ENCODE measurements at places on chromosomes 12 and 14.

DNA sequence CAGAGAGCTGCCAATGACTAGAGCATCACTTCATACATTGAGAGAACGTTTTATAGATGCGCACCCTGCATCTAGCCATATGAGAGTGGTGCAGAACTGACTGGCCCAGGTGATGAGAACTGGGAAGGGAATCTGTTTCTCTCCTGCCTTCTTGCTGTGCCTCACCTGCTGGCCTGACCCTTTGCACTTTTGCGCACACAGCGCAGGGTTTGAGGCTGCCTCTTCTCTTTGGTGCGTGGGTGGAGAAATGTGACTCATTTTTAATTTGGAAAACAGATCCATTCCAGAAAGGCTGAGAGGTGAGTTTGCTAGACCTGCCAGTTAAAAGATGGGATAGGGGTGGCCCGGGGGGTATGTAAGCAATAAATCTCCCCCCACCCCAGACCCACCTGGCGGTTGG is 453 bp upstream of the ESRRB start:
- no peak overlapping the region for H3K4me3 ChIP-seq
- peaks cover 8% of the 10 kb centered on the region for H3K4me1 ChIP-seq
- H3K27ac ChIP-seq: no peak overlapping the region
- peaks cover 90% of the 10 kb centered on the region for H3K27me3 ChIP-seq

GRCh38 chr14:38873941-38874612 is 229.0 kb downstream of the SEC23A start:
- H3K36me3 ChIP-seq: peaks cover 1% of the 10 kb centered on the region
- H3K27me3 ChIP-seq: peaks cover 5% of the 10 kb centered on the region
- DNase-seq: no peak
- no peak overlapping the region for H3K27ac ChIP-seq

- DNase-seq: no peak
- H3K4me3 ChIP-seq: no peak overlapping the region
- no peaks in the 10 kb centered on the region for H3K36me3 ChIP-seq
Measured at GRCh38 chr12:104870797-104871196, 87.3 kb downstream of the SLC41A2 start.

- H3K36me3 ChIP-seq: no peaks in the 10 kb centered on the region
- no peak overlapping the region for H3K4me3 ChIP-seq
- peaks cover 8% of the 10 kb centered on the region for H3K27me3 ChIP-seq
Measured at GRCh38 chr12:108400481-108400880, 61.4 kb upstream of the CMKLR1 start.

- H3K4me1 ChIP-seq: no peaks in the 10 kb centered on the region
- no peaks in the 10 kb centered on the region for H3K27me3 ChIP-seq
- H3K27ac ChIP-seq: no peak overlapping the region
- peaks cover 2% of the 10 kb centered on the region for H3K36me3 ChIP-seq
- DNase-seq: no peak
Measured at GRCh38 chr12:43347026-43347425, 205.0 kb downstream of the ADAMTS20 start.

- H3K4me3 ChIP-seq: no peak overlapping the region
- no peak overlapping the region for H3K27ac ChIP-seq
- H3K36me3 ChIP-seq: no peaks in the 10 kb centered on the region
- no peak for DNase-seq
Measured at GRCh38 chr12:108127654-108128053, 1.4 kb upstream of the WSCD2 start.

DNA sequence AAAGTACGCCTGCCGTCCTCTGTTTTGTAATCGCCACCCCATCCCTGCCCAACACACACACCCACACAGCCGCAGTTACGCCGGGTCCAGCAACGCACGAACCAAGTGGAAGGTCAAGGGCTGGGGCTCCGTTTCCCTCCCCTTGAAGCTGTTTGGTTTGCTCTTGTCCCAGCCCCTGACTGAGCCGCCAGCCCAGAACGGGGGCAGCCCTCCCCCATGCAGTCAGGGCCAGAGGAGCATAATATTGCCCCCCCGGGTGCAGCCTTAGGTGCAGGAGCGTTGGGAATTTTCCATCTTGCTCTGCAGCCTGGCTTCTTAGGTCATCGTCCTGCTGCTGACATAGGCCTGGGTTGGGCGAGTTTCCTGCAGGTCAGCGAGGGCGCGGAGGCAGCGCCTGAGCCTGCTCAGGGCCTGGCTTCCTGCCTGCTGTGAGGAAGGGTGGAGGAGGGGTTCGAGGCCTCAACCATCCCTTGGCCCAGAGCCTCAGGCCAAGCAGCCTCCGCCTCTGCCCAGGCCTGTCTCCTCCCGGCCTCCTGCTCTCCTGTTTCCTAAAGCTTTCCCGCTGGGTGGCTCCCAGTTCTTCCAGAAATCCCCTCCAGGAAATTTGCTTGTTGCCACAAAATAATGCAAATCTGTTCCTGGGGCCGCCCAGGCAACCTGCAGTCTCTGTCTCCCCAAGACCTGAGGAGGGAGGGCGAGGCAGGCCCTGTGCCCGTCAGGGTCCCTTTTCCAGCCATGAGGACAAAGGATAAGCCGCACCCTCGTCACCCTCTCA is 44.5 kb downstream of the PSMA6 start:
- H3K4me3 ChIP-seq: no peak overlapping the region
- H3K27ac ChIP-seq: peak overlapping the region; percentile 86
- DNase-seq: no peak
- H3K4me1 ChIP-seq: peaks cover 28% of the 10 kb centered on the region
- no peaks in the 10 kb centered on the region for H3K36me3 ChIP-seq

- no peak for DNase-seq
- no peaks in the 10 kb centered on the region for H3K4me1 ChIP-seq
- H3K36me3 ChIP-seq: peaks cover 12% of the 10 kb centered on the region
- H3K27ac ChIP-seq: no peak overlapping the region
- H3K27me3 ChIP-seq: no peaks in the 10 kb centered on the region
- H3K4me3 ChIP-seq: no peak overlapping the region
Measured at GRCh38 chr14:101920271-101920670, 44.1 kb upstream of the DYNC1H1 start.

GRCh38 chr12:50981319-50982239 is 29.2 kb downstream of the HIGD1C start:
- no peak overlapping the region for H3K4me3 ChIP-seq
- H3K36me3 ChIP-seq: peaks cover 10% of the 10 kb centered on the region
- DNase-seq: no peak
- H3K27ac ChIP-seq: no peak overlapping the region
- no peaks in the 10 kb centered on the region for H3K27me3 ChIP-seq

DNA sequence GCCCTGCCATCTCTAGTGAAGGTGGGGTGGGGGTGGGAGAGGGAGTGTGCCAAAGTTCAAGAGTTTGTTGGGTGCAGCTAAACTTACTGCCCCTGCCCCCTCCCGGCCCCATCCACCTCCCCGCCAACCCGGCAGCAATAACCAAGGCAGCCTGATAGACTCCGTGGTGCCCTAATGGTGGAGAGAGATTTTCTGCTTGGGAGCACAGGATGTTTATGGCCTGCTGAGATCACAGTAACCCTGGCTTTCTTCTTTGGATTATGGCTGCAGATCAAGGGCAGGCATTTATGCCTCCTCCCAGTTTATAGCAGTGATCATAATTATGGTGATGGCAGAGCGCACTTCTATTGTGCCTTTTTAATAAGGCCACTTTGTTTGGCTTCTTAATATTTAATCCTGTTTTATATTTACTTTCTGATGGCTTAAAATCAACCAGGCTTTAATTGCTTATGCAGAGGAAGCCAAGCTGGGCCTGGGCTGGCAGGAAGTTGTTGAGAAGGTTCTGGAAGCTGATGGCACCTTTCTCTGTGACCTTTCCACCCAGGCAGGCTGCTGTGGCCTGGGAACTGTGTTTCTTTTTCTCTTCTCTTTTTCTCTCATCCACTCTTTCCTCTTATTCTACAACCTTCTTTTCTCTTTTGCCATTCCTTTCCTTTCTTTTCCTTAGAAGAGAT is 256.8 kb upstream of the FKBP4 start:
- no peak for DNase-seq
- no peak overlapping the region for H3K4me3 ChIP-seq
- H3K27ac ChIP-seq: no peak overlapping the region
- H3K27me3 ChIP-seq: peaks cover 30% of the 10 kb centered on the region

GRCh38 chr12:1330477-1330827 is 263.9 kb downstream of the FBXL14 start:
- no peaks in the 10 kb centered on the region for H3K27me3 ChIP-seq
- no peak overlapping the region for H3K4me3 ChIP-seq
- no peak for DNase-seq

- H3K27ac ChIP-seq: no peak overlapping the region
- no peak overlapping the region for H3K4me3 ChIP-seq
- peaks cover 51% of the 10 kb centered on the region for H3K27me3 ChIP-seq
- peaks cover 10% of the 10 kb centered on the region for H3K4me1 ChIP-seq
Measured at GRCh38 chr14:93937519-93937918, 10.4 kb downstream of the FAM181A start.

DNA sequence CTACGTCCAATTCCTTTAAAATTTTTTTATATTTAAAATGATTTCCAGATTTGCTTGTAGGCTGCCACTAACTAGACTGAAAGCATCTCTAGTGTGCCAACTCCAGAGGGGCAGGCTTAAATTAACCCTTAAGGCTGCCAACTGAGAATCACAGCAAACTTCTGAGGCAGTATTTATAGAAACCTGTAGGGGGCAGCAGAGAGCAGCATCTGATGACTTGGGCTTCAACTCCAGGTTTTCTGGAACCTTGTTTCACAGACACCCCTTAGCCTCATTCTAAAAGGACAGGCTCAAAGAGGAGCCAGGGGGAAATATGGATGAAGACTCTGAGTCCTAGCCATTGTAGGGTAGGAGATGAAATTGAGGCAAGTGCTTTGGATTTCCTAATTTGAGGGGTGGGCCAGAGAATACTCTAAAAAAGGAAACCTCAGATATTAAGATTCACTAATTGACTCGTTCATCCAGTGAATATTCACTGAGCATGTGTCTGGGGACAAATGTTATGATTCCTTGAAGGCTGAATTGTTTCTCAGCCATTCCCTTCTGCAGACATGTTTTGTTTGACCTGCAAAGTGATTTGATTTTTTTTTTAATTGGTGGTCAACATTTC is 63.3 kb upstream of the HSPB8 start:
- H3K27ac ChIP-seq: no peak overlapping the region
- no peak overlapping the region for H3K4me3 ChIP-seq
- peaks cover 10% of the 10 kb centered on the region for H3K4me1 ChIP-seq
- peak; percentile 54 for DNase-seq
- H3K36me3 ChIP-seq: peaks cover 2% of the 10 kb centered on the region

GRCh38 chr12:19177754-19178153 is 48.2 kb downstream of the PLEKHA5 start:
- H3K4me3 ChIP-seq: no peak overlapping the region
- peak overlapping the region; percentile 54 for H3K27ac ChIP-seq
- no peaks in the 10 kb centered on the region for H3K27me3 ChIP-seq
- H3K36me3 ChIP-seq: peaks cover 34% of the 10 kb centered on the region

GRCh38 chr12:117514016-117514415 is 152.6 kb upstream of the NOS1 start:
- peaks cover 100% of the 10 kb centered on the region for H3K27me3 ChIP-seq
- peaks cover 13% of the 10 kb centered on the region for H3K4me1 ChIP-seq
- no peak overlapping the region for H3K4me3 ChIP-seq
- no peak for DNase-seq
- no peaks in the 10 kb centered on the region for H3K36me3 ChIP-seq
- no peak overlapping the region for H3K27ac ChIP-seq

GRCh38 chr12:93782853-93783252 is 105.7 kb downstream of the CRADD start:
- H3K36me3 ChIP-seq: no peaks in the 10 kb centered on the region
- H3K27ac ChIP-seq: no peak overlapping the region
- H3K27me3 ChIP-seq: no peaks in the 10 kb centered on the region
- no peaks in the 10 kb centered on the region for H3K4me1 ChIP-seq
- no peak for DNase-seq
- H3K4me3 ChIP-seq: no peak overlapping the region

GRCh38 chr12:58533652-58534051 is 386.7 kb downstream of the LRIG3 start:
- H3K27me3 ChIP-seq: no peaks in the 10 kb centered on the region
- H3K36me3 ChIP-seq: no peaks in the 10 kb centered on the region

- H3K27me3 ChIP-seq: peaks cover 20% of the 10 kb centered on the region
- H3K4me1 ChIP-seq: peaks cover 2% of the 10 kb centered on the region
- H3K27ac ChIP-seq: no peak overlapping the region
- H3K4me3 ChIP-seq: no peak overlapping the region
- no peaks in the 10 kb centered on the region for H3K36me3 ChIP-seq
Measured at GRCh38 chr14:94113490-94113889, 3.0 kb downstream of the IFI27 start.

DNA sequence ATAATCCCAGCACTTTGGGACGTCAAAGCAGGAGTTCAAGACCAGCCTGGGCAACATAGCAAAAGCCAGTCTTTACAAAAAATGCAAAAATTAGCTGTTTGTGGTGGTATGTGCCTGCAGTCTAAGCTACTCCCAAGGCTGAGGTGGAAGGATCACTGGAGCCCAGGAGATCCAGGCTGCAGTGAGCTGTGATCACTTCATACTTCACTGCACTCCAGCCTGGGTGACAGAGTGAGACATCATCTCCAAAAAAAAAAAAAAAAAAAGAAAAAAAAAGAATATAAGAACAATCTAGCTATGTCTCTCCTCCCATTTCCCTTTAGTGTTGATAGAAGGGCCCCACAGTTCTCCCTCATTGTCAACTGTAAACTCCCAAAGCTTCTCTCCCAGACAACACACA is 3.5 kb upstream of the BCAT1 start:
- no peaks in the 10 kb centered on the region for H3K36me3 ChIP-seq
- peaks cover 42% of the 10 kb centered on the region for H3K27me3 ChIP-seq
- H3K4me1 ChIP-seq: peaks cover 29% of the 10 kb centered on the region
- H3K4me3 ChIP-seq: no peak overlapping the region
- DNase-seq: no peak

DNA sequence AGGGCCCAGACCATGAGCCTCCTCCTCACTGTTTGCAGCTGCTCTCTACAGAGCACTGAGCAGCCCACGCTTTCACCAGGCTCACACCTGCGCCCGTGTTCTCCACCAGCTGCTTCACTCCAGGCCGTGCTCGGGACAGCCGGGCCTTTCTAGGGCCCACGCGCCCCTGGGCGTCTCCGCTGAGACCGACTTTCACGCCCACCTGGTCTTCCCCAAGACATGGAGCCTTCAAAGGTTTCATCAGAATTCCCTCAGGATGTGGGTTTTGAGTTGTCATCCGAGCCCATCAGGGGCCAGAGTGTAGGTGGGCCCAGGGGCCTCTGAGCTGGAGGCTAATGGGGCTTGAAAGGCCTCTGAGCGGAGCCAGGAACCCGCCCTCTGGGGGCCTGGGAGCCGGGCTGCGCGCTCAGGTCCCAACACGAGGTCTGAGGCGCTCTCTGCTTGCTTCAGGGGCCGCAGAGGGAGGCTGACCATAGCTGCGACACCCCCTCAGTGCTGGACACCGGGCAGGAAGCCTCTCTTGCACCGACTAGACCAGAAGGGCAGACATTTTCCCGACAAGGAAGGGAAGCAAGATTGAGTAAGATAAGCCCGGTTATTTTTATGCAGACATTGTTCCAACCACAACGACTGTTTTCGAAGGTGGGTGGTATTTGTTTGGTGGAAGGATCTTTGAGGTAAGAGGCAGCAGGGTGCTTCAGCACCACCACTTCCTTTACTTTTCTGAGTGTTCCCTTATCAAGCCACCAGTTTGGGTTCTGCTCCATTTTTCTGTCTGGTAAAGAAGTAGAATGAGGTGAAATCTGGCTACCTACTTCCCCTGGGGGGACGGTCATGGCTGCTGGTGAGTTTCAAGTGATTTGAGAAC is 125.0 kb upstream of the FUT8 start:
- no peaks in the 10 kb centered on the region for H3K4me1 ChIP-seq
- DNase-seq: no peak
- no peak overlapping the region for H3K27ac ChIP-seq
- H3K4me3 ChIP-seq: no peak overlapping the region
- H3K27me3 ChIP-seq: peaks cover 24% of the 10 kb centered on the region
